ENCODE measurements at places on chromosomes 16 and 17.

DNA sequence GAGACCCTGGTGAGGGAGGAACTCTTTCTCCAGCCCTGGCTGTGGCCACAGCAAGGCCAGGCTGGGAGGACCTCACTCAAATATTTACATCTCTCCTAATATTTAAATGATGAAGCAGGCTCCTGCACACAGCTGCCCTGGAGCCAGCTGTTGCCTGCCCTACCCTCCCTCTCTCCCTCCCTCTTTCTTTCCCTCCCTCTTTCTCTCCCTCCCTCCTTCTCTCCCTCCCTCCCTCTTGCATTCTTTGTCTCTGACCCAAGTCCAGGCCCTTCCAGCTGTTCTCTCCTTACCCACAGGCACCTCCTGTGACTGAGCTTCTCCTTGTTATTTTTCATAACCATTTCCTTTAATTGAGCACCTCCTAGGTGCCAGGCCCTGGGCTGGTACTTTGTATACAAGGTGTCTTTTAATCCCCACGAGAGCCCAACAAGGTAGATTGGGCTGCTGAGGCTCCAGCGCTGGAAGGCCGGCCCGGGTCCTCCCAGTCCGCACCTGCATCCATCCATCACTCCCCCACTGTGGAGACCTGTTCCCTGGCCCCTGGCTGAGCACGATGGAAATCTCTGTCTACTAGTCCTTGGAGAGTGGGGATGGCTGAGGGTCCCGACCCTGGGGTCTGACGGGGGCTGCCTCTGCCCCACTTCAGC is 242.3 kb downstream of the SEC14L1 start:
- no peak for DNase-seq

DNA sequence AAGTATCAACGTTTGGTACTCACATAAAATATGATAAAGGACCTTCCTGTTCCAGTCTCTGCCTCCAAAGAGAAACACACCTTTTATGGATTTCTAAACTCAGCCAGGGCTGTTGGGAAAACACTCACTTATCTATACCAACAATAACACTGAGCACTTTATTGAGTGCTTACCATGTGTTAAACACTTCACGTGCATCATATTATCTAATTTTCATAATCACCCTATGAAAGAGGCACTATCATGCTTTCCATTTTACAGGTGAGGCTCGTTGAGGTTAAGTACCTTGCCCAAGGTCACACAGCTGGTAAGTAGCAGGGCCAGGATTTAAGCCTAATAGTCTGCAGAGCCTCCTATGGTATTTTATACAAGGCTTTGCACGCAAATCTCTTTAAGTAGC is 251.5 kb upstream of the SOX9 start:
- DNase-seq: no peak

- DNase-seq: no peak
These were observed 331.5 kb downstream of the CBLN1 start for GRCh38 chr16:48950184-48950583.

DNA sequence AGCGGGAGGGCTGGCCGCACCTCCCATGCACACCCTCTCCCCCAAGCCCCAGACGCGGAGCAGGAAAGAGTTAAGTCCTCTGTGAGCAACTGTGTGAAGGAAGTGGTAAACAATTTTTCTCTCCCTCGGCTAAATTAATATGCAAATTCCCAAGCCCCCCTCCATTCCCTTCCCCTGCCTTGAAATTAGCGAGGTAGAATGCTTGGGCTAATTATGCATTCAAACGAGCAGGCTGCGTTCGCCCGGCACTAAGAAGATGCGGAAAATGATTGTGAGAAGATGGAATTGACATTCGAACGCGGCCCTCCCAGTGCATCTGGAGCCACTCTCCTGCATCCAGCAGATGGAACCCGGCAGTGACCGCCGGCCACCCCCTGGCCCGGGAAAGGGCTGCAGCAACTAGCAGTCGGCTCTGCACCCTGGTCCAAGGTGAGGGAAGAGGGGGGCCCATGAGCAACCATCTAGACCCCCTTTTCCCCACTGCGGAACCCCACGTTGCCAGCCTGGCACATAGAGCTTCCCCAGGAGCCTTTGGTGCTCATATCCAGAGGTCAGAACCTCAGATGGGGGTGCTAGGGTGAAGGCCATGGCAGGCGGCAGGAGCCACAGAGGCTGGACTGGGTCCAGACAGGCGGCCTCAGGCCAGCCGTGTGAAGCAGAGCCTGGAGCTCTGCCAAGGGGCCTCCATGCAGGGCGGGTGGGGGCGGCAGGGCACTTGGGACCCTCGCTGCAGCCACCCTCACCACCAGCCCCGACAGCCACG is 49.1 kb upstream of the ACSF3 start:
- DNase-seq: no peak

DNA sequence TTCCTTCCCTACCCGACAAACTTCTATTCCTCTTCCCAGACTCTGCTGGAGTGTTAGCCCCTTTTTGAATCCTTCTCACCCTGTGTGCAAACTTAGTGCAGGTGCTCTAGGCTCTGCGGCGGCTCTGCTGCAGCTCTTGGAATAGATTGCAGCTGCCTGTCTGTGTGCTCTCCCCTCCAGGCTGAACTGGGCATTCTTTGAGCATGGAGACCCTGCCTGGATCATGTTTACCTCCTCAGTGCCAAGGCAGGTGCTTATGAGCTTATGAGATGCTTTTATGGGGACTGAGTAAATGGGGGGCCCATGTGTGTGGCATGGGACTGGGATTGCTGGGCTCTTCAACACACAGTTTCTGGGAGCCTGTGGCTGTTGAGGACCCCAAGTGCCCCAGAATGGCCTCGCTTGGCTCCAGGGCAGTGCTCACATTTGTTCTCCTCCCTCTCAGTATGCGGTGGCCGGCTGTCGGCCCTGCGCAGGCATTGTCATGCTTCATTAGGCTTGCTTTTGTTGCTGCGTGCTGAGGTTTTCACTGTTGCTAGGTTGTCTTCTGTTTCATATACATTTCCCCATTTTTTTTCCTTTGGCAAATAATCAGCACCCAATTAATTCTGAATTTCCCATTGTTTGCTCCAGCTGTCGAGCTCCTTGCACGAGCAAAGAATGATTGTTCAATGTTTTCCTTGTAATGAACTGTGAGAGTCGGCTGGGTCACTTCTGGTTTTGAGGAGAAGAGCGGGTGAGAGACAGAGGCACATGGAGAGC is 185.5 kb upstream of the NLRP1 start:
- DNase-seq: no peak

- DNase-seq: no peak
These were observed 55.4 kb downstream of the CDK5R1 start for GRCh38 chr17:32542186-32542585.

- DNase-seq: no peak
These were observed 29.7 kb upstream of the OR1A2 start for GRCh38 chr17:3167574-3167973.

DNA sequence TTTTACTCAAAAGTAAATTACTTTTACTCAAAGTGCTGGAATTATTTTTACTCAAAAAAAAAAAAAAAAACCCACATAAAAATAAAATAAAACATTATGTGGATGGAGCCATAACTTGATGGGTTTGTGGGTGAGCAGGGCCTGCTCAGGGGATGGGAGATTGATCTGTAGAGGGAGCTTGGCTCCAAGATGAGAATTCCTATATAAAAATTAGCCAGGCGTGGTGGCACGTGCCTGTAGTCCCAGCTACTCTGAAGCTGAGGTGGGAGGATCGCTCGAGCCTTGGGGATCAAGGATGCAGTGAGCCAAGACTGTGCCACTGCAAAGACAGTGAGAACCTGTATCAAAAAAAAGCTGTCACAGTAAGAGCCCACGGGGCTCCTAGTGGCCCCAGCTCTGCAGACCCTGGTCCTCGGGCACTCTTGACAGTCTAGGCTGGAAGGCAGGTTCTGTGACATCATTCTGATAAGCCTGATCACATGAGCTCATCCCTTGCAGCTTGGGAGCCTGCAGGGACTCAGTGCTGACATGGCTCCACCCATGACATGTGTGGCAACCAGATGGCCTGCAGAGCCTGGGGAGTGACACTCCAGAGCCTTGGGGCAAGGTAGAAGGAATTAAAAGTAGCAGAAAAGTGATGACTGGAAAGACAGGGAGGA is 42.5 kb downstream of the ST3GAL2 start:
- no peak for DNase-seq

DNA sequence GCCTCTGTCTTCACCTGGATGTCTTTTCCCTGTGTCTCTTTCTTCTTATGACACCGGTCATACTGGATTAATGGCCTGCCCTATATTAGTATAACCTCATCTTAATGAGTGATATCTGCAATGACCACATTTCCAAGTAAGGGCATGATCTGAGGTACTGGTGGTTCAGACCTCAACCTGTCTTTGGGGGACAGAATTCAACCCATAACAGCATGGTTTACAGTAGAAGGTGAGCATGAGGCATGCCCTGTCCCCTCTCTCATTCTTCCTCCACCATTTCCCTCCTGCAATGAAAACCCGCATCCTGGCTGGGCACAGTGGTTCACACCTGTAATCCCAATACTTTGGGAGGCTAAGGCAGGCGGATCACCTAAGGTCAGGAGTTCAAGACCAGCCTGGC is 2.8 kb upstream of the RAB37 start:
- no peak for DNase-seq

Measured in activated naive CD4-positive, alpha-beta T cell (primary cell).